ENCODE measurements at places on chromosomes 4 and X.

- no peak for DNase-seq
Measured at GRCh38 chrX:39476604-39477021, 621.1 kb downstream of the BCOR start.

GRCh38 chr4:27357283-27357682, 496.6 kb downstream of the STIM2 start:
- no peak for DNase-seq

- DNase-seq: no peak
Measured at GRCh38 chr4:188624370-188624769, 485.1 kb downstream of the TRIML1 start.

DNA sequence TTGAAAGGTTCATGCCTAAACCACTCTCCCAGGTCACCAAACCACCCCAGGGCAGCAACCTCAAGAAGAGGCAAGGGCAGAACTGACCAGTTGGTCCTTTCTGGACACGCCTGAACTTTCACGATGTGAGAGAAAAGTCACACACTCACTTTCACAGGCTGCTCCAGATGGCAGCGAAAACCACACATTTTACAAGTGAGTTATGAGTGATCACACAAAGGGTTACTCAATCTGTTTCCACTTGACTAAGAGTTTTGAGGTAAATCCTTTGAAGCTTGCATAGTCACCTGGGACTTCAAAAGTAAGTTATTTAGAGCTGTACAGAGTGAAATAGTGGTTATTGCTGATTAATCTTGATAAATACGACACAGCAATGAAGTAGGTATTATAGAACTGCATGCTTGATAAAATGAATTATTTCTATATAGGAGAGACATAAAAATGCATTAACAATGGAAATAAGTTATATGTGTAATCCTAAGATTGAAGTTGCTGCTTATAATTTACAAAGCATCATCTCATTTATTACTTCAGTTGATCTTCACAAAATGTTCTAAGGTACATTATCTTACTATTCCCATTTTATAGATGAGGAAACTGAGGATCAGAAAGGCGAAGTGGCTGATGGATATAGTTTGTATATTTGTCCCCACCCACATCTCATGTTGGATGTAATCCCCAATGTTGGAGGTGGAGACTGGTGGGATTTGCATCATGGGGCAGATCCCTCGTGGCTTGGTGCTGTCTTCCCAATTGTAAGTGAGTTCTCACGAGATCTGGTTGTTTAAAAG, 103.0 kb upstream of the KLF3 start:
- DNase-seq: no peak

- DNase-seq: no peak
Measured at GRCh38 chrX:45842926-45843315, 642.2 kb upstream of the DIPK2B start.

- no peak for DNase-seq
Measured at GRCh38 chrX:150607201-150607600, 38.8 kb downstream of the MTM1 start.

GRCh38 chrX:118565853-118566252, 70.2 kb downstream of the DOCK11 start:
- no peak for DNase-seq

DNA sequence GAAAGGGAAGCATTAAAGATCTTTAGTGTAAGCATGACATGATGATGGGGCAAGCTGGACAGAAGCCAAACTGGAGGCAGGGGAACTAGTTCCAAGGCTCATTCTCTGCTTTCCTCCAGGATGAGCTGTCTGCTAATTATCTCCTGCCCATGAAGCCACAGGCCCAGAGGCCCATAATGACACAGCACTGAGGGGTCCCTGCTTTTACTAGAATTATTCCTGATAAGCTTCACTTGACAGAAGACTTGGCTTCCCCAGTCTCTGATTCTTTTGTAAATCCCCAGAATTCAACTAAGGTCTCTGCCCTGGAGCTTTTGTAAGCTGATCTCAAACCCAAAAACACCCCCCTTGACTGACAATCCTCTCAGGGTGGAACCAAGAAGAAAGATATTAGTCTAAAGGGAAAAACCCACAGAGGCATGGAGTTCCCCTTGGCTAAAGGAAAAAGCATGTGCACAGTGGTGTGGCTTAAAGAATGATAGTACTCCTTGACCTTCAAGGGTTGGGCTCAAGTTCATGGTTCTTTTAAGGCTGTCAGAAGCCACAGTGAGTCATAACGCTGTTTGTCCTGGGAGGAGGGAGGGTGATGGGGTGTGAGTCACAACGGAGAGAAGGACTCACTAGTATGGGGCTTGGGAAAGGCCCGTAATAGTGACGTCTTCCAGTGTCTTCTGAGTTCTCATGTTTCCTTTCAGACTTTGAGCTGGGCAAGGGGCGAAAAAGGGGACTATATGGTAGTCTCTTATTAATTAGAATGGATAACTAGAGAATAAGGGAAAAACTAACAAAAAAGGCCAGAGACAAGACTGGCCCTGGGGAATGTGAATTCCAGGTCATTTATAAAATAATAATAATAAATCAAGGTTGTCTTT, 146.0 kb upstream of the CPEB2 start:
- peak; percentile 5 for DNase-seq

- DNase-seq: no peak
Measured at GRCh38 chr4:48546336-48546735, 56.3 kb downstream of the ZAR1 start.

DNA sequence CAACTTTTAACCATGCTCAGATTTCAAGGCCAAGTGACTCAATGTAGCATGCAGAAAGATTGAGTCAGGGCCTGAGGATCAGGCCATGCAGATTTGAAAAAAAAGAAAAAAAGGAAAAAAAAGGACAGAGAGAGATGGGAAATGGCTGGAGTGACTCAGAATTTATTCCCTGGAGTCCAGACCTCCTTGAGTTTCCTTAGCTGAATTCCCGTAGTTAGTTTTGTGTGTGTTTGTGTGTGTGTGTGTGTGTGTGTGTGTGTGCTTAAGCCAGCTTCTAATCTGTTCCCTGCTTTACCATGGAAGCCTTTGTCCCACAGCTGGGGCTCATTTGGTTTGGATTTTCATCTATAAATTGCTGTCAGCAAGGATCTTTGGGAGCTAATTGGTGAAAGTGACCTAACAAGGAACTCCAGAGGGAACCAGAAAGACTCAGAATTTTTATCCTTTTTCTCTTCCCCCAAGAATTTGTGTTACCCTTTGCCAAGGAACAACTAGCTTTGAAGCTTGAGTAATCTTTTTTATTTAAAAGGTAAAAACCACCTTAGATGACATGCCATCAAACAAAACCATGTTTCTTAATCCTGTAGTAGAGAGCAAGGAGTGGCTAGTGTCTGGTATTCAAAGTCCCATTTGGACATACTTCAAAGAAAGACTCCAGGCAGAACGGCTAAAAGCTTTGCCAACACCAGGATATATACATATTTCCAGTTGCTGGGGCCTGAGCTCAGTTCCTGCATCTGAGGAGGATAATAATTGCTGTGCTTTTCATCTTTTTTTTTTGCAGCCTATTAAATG, 109.0 kb upstream of the DDIT4L start:
- no peak for DNase-seq

- DNase-seq: no peak
Measured at GRCh38 chr4:88208156-88208555, 49.7 kb upstream of the ABCG2 start.
